ENCODE measurements at places on chromosomes 2 and 18.
A peak's percentile ranks its signal among the peaks of the same experiment; 100 is the strongest.

DNA sequence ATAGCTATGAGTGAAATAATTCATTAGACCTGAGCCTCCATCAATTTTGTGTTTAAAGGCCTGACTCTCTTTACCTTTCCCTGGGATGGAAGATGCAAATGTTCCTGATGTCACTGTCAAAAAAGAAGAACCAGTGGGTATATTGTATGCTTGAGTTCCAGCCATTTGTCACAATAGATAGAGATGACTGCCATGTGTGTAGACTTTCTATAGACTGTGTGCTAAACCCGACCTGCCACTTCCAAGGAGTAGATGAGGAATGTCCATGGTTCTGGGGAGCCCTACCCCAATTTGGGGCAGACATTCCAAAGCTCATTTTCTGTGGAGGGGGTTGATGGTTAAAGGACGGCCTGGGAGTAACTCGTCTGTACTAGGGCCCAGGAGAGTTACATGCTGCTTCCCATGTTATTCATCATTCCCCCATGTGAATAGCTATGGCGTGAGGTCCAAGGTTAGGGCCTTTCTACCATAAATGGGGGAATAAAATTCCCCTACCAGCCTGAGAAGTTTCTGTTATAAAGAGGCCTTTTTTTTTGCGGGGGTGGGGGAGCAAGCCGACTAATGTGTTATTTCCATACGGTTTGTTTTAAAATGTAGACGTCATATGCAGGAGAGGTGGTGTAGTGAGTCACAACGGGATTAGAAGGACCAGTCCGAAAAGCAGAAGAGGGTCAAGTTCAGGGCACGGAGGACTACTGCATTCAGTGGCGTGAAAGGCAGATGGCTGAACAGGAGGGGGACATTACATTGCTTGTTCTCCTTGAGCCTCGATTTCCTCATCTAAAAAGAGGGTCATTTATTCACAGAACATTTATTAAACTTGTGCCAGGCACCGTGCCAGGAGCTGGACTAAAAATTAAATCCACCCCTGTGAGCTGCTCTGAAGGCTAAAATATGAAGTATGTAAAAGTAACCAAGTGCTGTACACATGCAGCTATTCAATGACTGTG, 24.0 kb downstream of the IL1B start:
- peak; percentile 95 for DNase-seq

DNA sequence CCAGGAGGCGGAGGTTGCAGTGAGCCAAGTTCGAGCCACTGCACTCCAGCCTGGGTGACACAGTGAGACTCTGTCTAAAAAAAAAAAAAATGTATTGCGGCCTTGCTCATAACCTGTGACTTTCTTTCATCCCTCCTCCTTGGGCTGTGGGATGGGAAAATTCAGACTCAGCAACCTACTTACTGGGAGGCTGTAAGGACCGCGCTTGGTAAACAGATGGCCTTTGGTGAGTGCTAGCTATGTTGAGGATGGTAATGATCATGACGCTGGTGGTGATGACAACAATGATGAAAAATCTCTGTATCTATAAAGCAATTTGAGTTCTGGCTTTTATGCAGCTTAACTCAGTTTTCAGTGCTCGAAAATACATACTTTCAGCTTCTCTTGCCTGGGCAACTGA, 64.7 kb upstream of the CCDC195 start:
- no peak for DNase-seq

GRCh38 chr2:10932345-10933151, 20.8 kb downstream of the KCNF1 start:
- no peak for DNase-seq

DNA sequence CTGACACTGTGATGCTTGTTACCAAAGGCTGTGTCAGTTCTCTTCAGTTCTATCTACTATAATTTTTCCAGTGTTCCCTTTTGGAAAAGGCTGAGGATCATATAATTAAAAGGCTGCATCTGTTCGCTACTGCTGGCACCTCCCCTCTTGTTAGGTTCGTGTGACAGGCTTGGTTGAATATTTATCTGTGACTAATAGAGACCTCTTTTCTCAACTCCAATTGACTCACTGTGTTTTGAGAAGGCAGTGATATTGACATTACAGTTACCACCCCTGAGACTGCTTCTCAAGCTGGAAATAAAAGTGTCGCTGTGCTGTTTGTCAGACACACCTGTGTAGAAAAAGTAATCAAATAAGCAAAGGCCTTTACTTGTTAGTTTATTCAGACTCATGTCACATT, 205.5 kb upstream of the KCNH7 start:
- DNase-seq: no peak

DNA sequence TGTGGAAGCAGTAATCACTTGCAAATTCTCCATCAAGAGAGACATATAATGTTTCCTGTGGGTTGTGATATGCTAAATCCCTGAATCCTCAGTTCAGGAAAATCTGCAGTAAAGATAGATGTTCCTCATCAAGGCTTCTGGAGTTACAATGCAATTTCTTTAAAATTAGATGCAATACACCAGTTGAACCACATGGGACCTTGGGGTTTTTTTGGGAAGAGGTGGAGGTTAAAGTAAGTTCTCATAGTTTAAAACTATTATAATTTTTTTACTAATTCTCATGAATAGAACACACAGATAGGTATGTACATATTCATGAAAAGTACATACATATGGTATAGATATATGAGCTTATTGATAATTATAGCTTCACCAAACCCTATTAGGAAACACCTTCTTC, 496.2 kb downstream of the SATB2 start:
- no peak for DNase-seq

DNA sequence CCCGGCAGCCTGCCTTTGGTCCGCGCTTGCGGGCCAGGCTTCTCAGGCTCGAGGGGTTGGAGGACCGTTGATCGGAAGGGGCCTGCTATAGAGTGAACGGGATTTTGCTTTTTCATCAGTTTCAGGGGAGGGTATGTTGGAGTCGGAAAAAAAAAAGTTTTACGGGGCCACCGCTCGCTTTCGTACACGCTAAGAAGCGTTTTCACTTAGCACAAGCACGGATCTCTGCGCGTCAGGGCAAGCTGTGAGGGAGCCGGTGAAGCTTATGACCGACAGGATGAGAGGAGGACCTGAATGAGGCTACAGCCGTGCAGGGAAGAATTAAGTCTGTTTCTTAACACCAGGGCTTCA, 443 bp downstream of the CPSF3 start:
- no peak for DNase-seq

DNA sequence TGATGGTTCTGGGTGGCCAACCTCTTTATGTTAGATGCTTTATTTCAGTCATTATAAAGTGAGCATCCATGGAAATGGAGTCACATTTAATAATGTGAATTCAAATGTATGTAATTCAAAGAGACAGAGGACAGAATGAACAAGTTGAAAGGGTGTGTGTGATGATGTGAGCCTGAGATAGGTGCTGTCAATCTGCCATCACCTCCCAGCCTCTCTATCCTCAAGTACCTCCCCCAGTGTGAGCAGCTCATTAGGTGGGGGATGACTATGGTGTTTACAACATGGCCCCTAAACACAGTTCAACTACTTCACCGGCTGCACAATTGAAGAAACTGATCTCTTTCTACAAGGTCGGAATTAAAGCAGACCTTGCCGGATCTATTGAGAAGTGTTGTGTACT, 74.7 kb upstream of the IGFBP5 start:
- DNase-seq: no peak

GRCh38 chr2:174014011-174014698, 49.0 kb upstream of the SP3 start:
- DNase-seq: peak; percentile 38

GRCh38 chr2:156129227-156129626, 203.3 kb downstream of the NR4A2 start:
- no peak for DNase-seq

DNA sequence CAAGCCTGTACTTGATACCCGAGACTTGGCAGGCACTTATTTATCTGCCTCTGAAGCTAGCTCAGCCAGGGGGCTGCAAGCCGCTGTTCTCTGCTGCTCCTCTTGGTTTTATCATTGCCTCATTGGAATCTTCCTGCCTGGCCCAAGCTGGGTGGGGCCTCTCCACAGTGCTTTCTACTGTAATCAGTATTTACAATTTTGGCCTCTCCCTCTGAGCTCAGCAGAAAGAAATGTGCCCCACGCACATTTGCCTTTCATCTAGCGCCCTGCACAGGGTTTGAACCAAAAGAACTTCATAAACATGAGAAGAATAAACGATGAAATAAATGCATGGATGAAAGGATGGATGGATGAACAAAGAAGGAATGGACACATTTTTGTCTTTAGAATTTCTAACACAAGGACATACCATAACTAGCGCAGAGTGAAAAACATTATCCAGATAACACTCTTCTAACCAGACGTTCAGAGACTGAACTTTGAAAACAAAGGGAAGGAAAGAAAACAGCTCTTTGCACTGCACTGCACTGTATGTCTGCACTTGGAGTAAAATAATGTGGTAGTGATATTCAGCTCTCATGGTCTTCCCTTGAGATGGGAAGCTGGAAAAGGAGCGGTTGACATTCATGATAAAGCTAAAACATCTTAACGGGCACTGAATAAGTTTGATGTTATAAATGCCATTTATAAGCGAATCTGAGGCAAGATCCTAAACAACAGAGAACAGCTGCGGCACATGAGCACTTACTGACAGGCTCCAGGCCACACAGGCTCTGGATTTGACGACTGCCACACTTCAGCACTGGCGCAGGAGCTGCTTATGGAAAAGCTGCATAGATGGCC, 86.8 kb upstream of the SP3 start:
- peak; percentile 65 for DNase-seq

- no peak for DNase-seq
Observed at GRCh38 chr2:83305758-83306378, 1153.2 kb downstream of the SUCLG1 start.

DNA sequence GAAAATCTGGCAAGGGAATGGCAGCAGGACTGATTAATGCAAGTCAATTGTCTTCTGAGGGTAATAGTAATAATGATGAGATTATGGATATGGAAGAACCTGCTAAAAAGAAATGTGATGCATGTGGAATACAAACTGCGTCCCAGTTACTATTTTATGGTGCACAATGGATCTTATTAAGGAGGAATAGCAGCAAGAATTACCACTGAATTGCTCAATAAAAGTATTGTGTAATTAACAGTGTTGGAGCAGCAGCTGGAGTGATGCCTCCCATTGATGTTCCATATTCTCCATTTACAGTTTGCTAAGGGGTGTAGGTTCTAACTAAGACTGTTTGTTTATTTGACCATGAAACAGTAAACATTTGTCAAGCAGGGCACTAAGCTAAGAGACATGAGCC, 167.9 kb downstream of the HRH4 start:
- DNase-seq: no peak

GRCh38 chr2:30470426-30470825, 23.4 kb downstream of the LCLAT1 start:
- peak; percentile 47 for DNase-seq

GRCh38 chr2:15993232-15993610, 52.9 kb downstream of the MYCN start:
- DNase-seq: no peak

DNA sequence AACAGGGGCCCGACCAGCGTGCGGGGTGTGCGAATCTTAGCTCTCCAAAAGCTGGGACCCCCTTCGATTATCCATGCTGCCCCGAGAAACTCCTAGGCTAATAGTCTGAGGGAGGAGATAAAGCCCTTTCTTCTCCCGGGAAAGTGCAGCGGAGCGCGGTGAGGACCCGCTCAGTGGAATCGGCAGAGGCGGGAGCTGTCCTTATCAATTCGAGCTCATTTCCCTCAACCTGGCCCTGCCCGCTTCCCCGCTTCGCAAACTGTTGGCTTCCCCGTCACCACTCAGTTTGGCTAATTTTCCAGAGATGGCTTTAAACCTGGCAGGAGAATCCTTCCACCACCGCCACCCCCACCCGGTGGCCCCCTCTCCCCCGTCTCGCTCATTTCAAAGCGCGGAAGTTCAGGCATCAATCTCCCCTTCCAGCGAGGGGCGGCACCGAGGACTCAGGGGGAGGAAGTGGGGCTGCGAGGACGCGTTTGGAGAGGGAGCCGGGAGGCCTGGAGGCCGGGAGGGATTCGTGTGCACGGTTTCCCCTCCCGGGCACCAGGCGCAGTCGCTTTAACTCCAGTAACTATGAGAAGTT, 1.6 kb downstream of the KLHL14 start:
- DNase-seq: no peak

- peak; percentile 98 for DNase-seq
Observed at GRCh38 chr2:157173740-157174184, 83.7 kb upstream of the GALNT5 start.

- no peak for DNase-seq
Observed at GRCh38 chr2:233597522-233597921, 19.9 kb upstream of the UGT1A8 start.

GRCh38 chr2:199851501-199851810, 464 bp upstream of the FTCDNL1 start:
- DNase-seq: no peak

DNA sequence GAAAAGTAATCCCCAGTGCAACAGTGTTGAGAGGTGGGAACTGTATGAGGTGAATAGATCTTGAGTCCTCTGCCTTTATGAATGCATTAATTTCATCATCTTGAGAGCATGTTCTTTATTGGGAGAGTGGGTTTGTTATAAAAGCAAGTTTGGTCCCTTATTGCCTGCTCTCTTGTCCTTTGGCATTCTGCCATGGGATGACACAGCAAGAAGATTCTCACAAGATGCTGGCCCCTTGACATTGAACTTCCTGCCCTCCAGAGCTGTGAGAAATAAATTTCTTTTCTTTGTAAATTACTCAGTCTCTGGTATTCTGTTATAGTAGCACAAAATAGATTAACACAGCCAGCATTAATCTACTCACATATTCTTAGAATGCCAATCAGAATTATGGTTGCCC, 108.6 kb downstream of the EHBP1 start:
- peak; percentile 94 for DNase-seq

DNA sequence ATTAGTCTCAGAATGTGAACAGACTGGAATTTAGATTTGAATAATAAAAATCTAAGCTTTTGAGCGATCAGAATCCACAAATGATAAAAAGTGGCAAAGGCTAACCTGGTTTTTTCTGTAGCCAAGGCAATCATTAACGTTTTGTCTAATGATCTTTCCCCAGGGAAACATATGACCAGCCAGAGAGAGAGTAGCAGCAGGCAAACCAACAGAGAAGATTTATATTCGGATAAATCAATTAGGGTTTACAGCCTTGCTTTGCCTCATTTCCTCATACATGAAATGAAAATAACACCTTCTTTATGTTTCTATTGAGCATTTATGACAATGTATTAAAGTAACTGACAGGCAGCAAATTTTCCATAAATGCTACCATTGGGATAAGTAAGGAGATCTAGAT, 14.5 kb downstream of the TIA1 start:
- DNase-seq: no peak

DNA sequence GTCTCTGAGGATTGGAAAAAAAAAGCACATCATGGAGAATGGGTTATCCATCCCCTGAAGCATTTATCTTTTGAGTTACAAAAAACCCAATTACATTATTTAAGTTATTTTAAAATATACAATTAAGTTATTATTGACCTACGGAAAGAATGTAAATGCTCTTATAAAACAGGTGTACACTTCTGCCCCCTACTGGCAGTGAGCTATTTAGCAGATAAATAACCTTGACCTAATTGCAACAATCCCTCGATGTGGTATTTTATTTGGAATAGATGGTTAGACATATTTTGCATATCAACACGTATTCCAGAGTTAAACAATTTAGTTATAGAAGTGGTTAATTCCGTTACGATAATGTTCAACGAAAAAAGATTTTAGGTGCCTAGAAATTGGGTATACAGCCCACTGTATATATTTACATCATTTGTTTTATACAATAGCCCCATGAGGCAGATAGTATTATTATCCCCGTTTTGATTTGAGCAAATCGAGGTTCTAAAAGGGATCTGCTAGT, 9.1 kb upstream of the DAW1 start:
- DNase-seq: peak; percentile 43

Data from fibroblast of skin of scalp (primary cell).